ENCODE measurements at places on chromosomes 11 and 22.

DNA sequence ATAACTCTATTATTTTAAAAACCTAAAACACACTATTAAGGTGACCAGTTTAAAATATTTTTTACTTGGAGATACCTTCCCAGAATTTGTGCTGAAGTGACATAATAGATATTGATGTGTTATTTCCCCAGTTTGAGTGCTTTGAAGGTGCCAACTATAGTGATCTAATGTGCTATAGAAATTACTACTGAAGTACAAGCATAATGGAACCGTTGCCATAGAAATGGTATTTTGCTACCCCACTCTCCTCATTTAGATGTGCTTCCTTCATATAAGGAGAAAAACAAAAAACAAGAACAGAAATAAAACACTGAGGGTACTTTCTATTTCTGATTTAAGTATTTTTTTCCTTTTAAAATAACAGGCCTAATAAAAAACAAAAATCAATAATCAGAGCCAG, 19.2 kb downstream of the DDI1 start:
- DNase-seq, result no peak

DNA sequence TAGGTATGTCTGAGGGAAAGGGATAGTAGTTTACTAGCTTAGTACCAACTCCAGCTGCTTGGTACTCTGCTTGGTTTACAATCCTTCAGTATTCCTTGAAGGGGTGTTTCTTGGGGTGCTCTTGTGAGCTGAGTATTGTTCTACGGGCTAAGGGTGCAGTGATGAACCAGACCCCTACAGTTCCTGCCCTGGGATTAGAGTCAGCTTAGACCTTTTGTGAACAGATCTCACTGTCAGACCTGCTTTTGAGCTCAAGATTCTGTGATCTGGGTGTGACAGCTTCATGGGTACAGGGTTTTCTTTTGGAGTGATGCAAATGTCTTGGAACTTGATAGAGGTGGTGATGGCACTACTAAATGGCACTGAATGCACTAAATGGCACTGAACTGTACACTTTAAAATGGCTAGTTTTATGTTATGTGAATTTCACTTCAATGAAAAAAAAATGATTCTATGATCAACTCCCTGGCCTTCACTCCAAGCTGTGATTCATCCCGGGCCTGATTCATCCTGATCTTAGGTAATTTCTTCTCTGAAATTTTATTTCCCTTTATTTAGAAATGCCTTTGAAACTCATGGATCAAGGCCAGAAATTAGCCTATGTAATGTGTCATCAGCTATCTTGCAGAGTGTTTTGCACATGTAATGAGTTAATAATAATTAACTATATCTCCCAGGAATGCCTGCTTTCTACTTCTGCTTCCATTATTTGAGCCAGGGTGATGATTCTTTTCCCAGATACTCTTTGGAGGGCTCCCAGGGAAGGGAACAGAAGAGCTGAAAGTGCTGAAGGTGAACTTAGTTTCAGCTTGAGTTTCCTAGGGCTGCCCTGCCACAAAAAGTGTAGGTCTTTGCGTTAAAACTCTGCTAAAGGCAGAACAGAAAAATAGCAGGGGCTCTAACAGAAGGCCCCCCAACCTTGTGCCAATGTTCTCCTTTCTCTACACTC, 87.9 kb downstream of the NCAM1 start:
- DNase-seq, result no peak

GRCh38 chr11:90216611-90217010, 6.2 kb downstream of the CHORDC1 start:
- no peak for DNase-seq

- DNase-seq, result no peak
These were observed 977.0 kb downstream of the NTM start for GRCh38 chr11:132347156-132348090.

- DNase-seq, result no peak
These were observed 8.9 kb downstream of the TRPC6 start for GRCh38 chr11:101574886-101575285.

- no peak for DNase-seq
These were observed 227.0 kb downstream of the ADAMTS15 start for GRCh38 chr11:130675371-130675821.

- no peak for DNase-seq
These were observed 2.2 kb downstream of the DTX4 start for GRCh38 chr11:59173964-59174663.

DNA sequence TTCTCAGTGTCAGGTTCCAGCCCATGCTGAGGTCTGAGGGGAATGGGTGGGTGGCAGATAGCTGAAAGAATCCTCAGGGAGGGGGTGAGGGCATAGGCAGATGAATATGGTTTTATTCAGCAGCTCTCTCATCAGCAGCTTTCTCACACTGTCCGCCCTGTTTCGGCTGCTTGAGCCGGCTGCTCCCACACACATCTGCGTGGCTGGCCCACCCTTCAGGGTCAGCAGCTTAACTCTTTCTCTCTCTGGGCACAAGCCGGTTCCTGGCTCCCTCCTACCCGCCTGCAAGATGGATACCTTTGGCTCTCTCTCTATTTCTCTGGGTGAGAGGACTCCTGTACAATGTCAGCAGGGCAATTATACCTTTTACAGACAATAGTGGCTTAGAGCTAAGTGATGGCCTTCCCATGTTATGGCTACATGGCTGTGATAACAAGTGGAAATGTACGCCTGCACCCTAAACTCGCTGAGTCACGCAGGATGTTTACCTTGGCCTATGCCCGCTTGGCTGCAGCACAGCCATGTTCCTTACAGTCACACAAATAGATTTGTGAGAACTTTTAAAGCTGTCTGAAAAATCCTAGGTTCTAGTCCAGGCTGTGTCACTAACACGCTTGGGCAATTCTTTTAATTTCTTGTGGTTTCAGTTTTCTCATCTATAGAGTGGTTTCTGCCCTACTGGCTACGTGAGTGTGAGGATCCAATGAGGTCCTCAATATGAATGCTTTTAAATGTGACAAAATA, 4.1 kb downstream of the MMP20 start:
- DNase-seq, result no peak

DNA sequence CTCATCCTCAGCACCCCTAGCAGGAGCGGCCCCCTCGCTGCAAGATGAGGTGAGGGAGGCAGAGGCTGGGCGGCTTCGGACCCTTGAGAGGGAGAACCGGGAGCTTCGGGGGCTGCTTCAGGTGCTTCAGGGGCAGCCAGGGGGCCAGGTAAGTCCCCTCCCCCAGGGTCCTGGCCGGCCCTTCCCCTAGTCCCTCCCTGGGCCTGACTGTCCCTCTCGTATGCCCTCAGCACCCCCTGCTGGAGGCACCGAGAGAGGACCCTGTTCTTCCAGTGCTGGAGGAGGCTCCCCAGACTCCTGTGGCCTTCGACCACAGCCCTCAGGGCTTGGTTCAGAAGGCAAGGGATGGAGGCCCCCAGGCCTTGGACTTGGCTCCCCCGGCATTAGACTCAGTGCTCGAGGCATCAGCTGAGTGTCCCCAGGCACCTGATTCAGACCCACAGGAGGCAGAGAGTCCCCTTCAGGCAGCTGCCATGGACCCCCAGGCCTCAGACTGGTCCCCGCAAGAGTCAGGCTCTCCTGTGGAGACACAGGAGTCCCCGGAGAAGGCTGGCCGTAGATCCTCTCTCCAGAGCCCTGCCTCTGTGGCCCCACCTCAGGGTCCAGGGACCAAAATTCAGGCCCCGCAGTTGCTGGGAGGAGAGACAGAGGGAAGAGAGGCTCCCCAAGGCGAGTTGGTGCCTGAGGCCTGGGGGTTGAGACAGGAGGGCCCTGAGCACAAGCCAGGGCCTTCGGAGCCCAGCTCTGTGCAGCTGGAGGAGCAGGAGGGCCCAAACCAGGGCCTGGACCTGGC, 4.0 kb downstream of the CCDC88B start:
- DNase-seq, result no peak

DNA sequence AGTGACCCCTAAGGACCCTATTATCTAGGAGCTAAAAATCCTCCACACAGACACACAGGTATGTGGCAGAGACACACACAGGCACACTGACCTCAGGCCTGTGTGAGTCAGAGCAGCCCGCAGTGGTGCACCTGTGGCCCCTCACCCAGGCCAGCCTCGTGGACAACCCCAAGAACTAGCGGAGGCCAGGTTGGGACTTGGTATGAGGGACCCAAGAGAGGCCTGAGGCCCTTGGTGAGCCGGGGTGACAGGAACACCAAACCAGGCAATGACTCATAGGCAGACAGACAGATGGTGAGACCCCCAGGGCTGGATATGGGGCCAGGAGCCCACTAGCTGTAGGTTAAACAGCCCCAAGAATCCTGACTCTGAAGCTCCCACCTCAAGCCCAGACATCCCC, 6.0 kb downstream of the CASTOR1 start:
- DNase-seq, result no peak

DNA sequence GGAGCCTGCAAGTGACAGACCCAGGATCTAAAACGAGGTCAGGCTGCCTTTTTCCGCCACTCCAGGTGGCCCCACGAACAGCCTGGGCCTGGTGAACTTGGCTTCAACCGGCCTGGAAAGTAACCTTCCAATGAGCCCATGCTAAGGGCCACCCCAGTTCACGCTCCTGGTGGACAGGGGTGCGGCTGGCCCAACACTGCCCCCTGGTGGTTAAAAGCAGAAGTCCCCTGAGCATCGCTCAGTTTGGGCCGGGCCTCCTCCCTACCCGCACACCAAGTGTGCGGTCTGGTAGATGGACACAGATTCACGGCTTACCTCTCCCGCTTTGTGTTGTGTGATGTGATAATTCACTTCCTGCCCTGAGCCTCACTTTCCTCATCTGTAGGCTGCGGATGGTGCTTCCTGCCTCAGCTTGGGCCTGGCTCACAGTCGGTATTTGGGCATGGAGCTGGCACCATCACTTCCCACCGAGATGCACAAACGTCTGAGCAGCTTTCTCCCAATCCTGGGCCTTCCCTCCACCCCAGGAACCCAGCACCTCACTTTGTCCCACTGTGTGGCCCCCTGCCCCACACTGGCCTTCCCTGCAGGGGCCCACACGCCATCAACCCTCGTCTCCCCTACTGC, 13.7 kb upstream of the SEC14L3 start:
- peak; percentile 62 for DNase-seq

DNA sequence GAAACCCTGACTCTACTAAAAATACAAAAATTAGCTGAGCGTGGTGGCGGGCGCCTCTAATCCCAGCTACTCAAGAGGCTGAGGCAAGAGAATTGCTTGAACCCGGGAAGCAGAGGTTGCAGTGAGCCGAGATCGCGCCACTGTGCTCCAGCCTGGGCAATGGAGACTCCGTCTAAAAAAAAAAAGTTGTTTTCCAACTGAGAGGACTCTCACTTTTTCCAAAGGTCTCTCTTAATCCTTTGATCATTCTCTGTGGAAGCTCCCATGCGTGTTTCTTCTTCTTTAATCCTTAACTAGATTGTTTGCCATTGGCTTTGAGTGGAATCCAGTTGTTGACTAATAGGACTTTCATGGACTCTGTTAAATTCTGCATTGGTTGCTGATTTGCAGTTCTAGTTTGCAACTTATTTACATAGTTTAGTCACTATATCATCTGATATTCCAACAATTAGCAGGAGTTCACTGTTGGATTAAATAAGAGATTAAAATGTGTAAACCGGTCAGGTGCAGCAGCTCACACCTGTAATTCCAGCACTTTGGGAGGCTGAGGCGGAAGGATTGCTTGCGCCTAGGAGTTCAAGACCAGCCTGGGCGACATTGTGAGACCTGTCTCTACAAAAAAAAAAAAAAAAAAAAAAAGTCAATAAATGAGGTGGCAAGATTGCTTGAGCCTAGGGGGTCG, 79.7 kb downstream of the C22orf31 start:
- no peak for DNase-seq

DNA sequence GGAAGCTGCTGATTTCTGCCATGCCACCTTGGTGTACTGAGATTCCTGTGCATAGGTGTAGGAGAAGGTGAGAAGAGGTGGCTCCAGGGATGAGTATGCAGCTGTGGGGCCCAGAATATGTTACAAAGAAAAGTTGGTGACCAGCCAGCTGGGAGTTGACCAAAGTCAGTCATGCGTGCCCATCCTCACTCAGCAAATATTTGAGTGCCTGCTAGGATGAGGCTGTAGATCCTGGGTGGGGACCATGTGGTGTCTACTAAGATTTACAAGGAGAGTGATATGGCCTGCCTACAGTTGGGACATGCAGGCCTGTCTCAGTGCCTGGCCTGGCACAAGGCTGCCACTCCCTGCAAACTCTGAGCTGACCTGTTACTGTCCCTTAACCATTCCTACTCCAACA, 19.4 kb downstream of the RNF185 start:
- DNase-seq, result no peak

GRCh38 chr11:16611926-16612565, 126.4 kb upstream of the C11orf58 start:
- DNase-seq, result no peak

DNA sequence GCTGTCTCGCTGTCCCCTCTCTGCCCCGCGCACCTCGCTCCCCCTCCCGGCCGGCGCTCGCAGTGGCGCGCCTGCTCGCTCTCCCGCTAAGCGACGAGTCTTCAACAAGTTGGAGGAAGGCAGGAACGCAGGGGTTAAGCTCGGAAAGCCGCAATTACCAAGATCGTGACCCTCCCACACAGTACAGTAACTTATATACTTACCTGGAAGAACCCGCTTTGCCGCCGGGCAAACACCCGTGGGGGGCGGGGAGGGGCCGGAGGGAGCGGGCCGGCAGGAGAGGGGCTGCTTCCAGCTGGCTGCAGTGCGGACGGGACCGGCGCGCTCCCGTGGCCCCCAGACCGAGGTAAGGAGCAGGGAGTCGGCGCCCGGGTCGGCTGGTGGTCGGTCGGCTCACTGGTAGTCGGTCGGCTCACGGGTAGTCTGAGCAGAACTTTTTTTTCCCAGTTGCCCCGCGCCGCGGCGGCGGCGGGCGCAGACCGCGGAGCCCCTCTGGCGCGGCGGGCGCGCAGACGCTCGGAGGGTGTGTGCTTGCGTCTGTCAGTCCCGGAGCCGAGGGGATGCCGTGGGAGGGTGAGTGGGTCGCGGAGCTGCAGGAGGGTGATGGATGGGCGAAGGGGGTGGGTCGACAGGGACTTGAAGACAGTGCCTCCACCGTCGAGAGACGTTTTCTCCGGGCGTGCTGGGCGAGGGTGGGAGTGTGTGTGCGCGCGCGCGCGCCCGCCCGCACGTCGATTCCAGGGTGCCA, 101.2 kb upstream of the HSD17B12 start:
- DNase-seq, result no peak

DNA sequence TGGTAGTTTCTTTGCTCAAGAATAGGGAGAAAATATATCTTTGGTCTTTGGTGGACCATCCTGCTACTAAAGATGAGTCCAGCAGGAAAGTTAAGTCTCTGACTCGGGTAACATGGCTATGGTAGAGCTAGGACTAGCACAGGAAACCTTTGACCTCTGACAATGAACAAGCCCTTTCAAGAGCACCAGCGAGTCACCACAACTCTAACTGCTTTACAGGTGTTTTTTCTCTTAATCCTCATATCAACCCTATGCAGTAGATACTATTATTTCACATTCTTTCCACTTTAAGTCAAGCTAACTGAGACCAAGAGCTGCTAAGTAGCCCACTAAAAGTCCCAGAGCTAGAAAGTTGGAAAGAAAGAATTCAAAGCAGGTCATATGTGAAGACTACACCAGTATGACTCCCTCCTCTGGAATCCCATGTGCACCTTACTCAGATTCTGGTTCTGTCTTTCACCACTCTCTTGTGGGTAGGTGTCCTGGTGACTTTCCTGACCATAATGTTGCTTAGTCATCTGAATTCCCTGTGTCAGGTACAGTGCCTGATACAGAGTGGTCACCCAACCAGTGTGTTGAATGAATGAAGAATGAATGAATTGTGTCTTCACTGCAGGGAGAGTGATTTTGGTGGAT, 53.8 kb upstream of the ME3 start:
- DNase-seq, result no peak

Data from activated T-helper 1 cell treated with Interleukin-2 at 50 U/mL for 16 hours (primary cell).